ENCODE measurements at places on chromosomes 16 and 17. TPM values are rescaled to one million over a fixed set of nuclear protein-coding genes. Genes with fewer than 3 reads are reported as not detected.

Gene MEIOB
- not detected for polyA plus RNA-seq

Gene ZKSCAN2
- 3.9 TPM for polyA plus RNA-seq

Gene SBK1
- polyA plus RNA-seq, result 4.7 TPM

Gene LRRC37A
- 4.0 TPM for polyA plus RNA-seq

Gene NTN3
- polyA plus RNA-seq, result not detected

All from adrenal gland (tissue), 19 donors.